ENCODE measurements at places on chromosomes 2 and 18. TPM values are rescaled to one million over a fixed set of nuclear protein-coding genes. Genes with fewer than 3 reads are reported as not detected.

Gene TXNDC2
- total RNA-seq = 0.45 TPM

Gene MRPL30
- total RNA-seq = 31.4 TPM

Gene CDH7
- total RNA-seq = not detected

Gene TRMT61B
- total RNA-seq = 15.4 TPM

Gene CAVIN2
- 48.1 TPM for total RNA-seq

Gene DYTN
- total RNA-seq = not detected

Gene INPP5D
- 0.70 TPM for total RNA-seq

Gene HOXD3
- 0.20 TPM for total RNA-seq

Gene RAD51AP2
- total RNA-seq = not detected

Gene CRYGC
- total RNA-seq = not detected

Gene GATA6
- total RNA-seq = 1.8 TPM

Gene ANKRD30B
- not detected for total RNA-seq

Gene KCNK3
- 0.76 TPM for total RNA-seq

Gene MOGAT1
- not detected for total RNA-seq

Gene SCG2
- 0.98 TPM for total RNA-seq

Gene COX5B
- total RNA-seq = 310 TPM

Gene CCDC74B
- 6.4 TPM for total RNA-seq

Gene C2orf15
- total RNA-seq = 1.0 TPM

Gene ANKRD23
- total RNA-seq = 1.5 TPM

Gene CDKL4
- not detected for total RNA-seq

Gene DPP10
- not detected for total RNA-seq
